ENCODE measurements at places on chromosomes 11 and 22.
A peak's percentile ranks its signal among the peaks of the same experiment; 100 is the strongest.

DNA sequence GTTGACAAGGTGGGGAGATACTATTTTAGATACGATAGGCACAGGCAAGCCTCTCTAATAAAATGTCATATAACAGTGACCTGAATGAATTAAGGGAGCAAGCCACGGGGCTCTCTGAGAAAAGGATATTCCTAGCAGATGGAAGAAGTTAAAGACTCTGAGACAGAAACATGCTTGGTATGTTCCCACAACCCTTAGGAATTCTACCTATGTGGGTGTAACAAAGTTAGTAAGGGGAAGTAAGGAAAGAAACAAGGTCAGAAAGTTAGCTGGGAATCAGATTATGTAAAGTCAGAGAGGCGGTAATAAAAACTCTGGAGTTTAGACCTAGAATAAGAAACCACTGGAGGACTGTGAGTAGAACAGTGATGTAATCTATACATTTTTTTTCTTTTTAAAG, 59.7 kb upstream of the GDPD4 start:
- no peak for DNase-seq

DNA sequence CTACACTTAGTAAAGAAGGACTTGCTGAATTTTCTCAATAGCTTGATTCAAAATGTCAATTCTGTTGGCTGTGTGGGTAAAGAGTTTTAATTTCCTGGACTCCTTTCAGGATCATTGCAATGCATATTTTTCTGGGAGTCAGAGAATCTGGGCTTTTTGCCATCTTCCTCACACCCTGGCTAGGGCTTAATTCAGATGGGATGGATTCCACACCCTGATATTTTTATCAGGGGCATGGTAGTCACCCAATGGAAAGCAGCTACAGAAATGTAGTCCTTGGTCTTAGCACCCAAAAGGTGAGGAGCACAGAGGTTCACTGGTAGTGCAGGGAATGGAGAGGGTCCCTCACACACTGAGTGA, 79.3 kb downstream of the SGSM3 start:
- DNase-seq = no peak

- DNase-seq = no peak
These were observed 17.9 kb upstream of the KCNQ1OT1 start for GRCh38 chr11:2717561-2718325.

GRCh38 chr11:19679952-19680828, 32.4 kb upstream of the NAV2 start:
- no peak for DNase-seq

DNA sequence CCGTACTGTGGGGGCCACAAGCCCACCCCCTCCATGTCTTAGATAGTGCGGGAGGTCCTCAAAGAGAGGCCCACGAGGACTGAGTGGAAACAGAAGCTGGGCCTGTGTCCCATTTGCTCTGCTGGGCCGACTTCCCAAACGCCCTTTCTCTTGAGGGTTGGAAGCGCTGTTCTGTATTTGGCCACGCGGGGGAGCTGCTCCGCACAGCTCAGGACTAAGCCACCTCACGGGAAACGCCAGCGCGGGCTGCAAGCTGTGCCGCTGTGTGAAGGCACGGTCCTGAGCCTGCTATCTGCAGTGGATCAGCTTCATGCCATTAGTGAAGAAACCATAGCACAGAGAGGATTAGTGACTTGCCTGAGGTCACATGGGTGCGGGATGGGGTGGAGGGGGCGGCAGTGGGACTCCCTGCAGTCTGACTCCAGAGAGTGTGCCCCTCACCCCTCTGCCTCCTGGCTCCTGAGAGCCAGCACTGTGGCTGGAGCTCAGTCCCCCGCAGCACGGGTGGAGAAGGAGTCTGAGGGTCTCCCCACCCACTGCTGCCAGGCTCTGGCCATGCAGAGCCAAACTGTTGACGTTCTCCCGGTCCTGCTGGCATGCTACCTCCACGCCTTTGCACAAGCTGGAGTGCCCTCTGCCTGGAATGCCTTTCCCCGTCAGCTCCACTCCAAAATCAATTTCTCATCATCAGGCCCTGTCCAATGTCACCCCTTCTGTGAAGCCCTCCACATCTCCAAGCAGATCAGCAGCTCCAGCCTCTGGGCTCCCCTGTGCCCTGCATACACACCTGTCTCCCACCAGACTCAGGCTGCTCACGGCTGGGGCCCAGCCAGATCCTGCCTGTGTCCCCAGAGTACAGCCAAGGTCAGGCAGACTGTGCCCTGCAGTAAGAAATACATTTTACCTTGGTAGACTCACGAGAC, 51.5 kb upstream of the LRRC32 start:
- peak; percentile 37 for DNase-seq

DNA sequence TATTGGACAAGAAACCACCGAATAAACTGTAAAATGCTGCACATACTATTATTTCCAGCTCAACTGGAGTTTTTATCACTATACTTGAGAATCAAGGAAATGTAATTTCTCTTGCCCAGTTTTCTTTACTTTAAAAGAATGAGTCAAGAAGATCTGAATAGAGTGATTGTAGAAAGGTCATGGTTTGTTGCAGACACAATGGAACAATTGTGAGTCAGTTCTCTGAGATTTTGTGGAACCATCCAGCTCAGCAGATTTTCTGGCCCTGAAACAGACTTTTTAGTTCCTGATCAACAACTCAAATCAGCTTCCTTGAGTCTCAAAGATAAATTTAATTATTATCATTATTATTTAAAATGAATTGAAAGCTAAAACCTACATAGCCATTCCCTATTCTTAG, 1.3 kb downstream of the TCN1 start:
- DNase-seq = no peak

DNA sequence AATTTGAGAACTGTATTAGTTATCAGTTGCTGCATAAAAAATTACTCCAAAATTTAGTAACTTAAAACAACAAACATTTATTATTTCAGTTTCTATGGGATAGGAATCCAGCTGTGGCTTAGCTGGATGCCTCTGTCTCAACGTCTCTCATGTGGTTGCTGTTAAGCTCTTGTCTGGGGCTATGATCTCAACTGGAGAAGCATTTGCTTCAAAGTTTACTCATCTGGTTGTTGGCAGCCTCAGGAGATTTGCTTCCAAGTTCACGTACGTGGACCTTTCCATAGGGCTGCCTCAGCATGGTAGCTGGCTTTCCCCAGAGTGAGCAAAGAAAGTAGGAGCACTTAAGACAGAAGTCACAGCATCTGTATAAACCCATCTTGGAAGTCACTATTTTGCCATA, 144.9 kb upstream of the SESN3 start:
- DNase-seq = no peak

- no peak for DNase-seq
These were observed 132.1 kb upstream of the TTC12 start for GRCh38 chr11:113182288-113182687.

- DNase-seq = no peak
These were observed 40.3 kb downstream of the SPECC1L start for GRCh38 chr22:24310969-24311368.

GRCh38 chr11:120340529-120340928, 4.3 kb downstream of the ARHGEF12 start:
- no peak for DNase-seq

GRCh38 chr11:2447253-2447950, 2.6 kb downstream of the KCNQ1 start:
- no peak for DNase-seq

GRCh38 chr11:65538915-65539743, 14.2 kb downstream of the SCYL1 start:
- no peak for DNase-seq

- no peak for DNase-seq
These were observed 24.7 kb downstream of the CAPN1 start for GRCh38 chr11:65206441-65206841.

GRCh38 chr11:6406370-6406769, 12.5 kb downstream of the APBB1 start:
- DNase-seq = no peak

GRCh38 chr22:49373289-49373666, 454.4 kb downstream of the BRD1 start:
- no peak for DNase-seq

- DNase-seq = no peak
These were observed 17.9 kb upstream of the EMID1 start for GRCh38 chr22:29187831-29188230.

DNA sequence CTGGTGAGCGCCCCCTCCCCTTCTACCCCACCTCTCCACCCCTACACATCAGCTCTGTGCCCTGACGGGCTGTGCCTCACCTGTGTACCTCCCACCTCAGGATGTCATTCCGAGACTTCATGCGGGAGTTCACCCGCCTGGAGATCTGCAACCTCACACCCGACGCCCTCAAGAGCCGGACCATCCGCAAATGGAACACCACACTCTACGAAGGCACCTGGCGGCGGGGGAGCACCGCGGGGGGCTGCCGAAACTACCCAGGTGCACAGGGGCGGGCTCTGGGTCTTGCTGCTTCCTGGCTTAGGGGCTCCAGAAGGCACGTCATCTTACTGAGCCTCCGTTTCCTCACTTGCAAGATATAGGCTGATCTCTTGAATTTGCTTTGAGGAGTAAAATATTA, 6.8 kb downstream of the CAPN1 start:
- DNase-seq = no peak

DNA sequence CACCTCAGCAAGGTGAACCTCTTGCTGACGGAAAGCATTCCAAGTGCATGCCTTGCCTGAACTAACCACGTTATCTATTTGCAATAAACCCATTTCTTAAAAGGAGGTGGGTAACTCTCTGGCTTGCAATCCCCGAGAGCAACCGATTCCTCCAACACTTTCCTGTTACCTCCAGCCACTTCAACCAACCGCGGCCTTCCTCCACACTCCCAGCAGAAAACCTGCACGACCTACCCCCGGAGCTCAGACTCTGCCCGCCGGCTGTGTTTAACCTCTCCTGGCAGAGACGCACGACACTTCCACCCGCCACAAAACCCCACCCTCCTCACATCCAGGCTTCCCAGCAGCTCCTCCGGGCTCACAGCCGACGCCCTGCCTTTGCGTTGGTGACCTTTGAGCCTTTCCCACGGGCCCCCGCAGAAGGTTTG, 708 bp downstream of the SCO2 start:
- no peak for DNase-seq

DNA sequence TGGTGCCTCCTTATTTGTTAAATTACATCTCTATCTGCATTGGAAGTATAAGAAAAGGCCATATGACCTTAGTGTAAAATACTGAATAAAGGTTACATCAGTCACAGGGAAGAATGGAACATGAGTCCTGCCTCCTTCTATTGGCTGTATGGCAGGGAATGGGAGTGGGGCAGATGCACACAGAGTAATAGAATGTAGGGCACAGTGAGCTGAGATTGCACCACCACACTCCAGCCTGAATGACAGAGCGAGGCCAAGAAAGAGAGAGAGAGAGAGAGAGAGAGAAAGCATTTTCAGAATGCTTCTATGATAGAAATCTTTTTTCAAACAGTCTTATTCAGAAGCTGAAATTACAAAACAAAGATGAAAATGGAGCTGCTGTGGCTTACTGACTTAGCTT, 58.8 kb downstream of the SLN start:
- DNase-seq = no peak

- no peak for DNase-seq
These were observed 251.8 kb upstream of the KIRREL3 start for GRCh38 chr11:127252321-127252720.

DNA sequence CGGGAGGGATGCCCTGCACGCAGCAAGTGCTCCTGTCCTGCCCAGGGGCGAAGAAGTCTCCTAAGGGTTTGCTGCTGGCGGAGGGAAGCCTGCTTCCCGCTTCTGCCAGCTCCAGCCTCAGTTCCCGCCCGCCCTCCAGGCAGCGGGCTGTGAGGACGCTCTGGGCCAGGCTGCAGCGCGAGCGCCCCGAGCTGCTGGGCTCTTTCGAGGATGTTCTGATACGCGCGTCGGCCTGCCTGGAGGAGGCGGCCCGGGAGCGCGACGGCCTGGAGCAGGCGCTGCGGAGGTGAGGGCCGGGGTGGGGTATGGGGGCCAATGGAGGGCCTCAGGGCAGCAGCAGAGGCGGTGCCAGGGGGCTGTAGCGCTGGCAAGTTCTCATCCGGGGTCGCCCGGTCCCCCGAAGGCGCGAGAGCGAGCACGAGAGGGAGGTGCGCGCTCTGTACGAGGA, 2.2 kb downstream of the CRACR2B start:
- DNase-seq = no peak

DNA sequence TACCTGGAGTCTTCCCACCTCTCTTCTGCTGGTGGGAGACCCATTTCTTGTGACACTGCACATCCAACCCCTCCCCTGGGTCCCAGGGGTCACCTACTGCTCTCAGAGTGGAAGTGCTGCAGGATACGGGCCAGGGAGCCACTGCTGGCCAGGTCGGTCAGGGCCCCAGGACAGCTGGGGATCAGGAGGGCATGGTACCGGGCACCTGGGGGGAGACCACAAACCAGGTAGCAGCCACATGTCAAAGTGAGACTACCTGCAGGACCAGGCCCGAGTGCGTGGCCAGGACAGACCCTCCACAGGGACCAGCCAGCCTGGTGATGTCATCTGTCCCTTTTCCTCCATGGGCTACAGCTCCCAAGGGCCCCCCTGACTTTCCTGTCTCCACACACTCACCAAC, 3.9 kb downstream of the GATD1 start:
- DNase-seq = no peak

GRCh38 chr11:10731064-10731680, 19.9 kb upstream of the CTR9 start:
- DNase-seq = no peak

DNA sequence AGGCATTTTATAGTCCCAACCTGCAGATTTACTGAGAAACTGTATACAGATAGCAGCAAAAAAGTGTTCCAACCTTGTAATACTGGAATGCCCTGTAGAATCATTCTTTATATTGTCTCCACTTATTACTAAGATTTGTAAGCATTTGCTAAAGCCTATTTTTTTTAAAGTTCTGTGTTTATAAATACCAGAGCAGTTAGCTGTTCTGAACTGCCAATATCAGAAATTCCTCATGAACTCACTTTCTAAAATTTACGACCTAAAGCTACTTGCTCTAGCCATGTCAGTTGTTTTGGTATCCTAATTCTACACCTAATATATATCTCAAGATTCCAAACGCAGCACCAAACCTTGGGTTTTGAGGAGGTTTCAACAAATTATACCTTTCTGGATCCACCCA, 103.2 kb downstream of the C11orf65 start:
- DNase-seq = no peak

GRCh38 chr11:130085671-130086290, 16.1 kb downstream of the APLP2 start:
- DNase-seq = no peak

- peak; percentile 72 for DNase-seq
These were observed 5.5 kb upstream of the NFAM1 start for GRCh38 chr22:42437488-42438292.

All from activated naive CD8-positive, alpha-beta T cell treated with anti-CD3 and anti-CD28 coated beads, Interleukin-2, amount 50 U/mL, for 16 hours (primary cell).